AG09309 (cell line): ENCODE measurements at places on chromosomes 13 and 19.

DNA sequence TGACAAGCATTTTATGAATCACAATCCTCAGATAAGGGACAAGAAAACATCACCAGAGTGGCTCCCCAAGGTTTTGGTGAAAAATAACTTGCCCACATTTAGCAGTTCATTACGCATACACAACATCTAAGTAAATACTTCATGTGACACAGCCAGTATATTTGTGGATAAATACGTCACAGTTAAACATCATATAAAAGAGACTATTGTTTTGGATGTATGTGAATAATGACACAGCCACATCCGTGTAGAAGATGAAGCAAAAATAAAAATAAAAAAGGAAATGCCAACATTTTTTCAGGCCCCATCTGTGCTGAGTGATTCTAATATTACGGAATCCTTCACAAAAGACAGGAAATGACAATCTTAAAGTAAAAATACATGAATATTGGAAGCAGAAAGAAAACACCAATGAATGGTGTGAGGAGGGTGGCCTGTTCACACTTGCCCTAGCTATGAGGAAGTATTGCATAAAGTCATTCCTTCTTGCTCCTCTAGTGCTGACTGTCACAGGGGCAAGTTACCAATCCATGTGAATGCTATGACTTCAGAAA lies 457.1 kb downstream of the KLF12 start:
- no peak for DNase-seq

DNA sequence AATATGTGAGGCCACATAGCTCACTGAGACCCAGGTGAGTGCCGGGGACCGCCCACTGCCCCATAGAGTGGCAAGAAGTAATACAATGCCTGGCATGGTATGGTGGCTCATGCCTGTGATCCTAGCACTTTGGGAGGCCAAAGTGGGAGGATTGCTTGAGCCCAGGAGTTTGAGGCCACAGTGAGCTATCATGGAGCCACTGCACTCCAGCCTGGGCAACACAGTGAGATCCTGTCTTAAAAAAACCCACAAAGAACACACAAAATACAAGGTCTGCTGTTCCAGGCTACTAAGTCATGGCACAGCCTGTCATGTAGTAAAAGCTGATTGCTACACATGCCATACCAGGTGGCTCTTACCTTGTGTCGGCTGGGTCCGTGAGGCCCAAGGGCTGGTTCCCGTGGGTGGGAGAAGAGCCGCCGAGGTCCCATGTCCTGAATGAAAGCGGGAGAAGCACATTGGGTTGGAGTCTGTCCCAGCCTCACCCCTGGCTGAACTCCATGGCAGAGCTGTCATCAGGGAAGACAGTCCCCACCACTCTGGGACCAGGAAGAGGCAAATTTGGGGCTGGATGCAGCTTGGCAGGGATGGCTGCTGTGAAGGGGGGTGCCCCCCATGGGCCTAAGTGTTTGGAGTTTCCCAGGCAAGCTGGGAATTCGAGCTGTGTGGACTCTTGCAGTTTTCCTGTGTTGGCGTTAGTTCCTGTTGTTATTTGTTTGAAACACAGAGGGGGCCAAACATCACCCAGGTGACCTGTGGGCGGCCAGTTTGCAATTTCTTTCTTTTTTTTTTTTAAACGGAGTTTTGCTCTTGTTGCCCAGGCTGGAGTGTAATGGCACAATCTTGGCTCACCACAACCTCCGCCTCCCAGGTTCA lies 3.2 kb upstream of the FDX2 start:
- no peak for DNase-seq

DNA sequence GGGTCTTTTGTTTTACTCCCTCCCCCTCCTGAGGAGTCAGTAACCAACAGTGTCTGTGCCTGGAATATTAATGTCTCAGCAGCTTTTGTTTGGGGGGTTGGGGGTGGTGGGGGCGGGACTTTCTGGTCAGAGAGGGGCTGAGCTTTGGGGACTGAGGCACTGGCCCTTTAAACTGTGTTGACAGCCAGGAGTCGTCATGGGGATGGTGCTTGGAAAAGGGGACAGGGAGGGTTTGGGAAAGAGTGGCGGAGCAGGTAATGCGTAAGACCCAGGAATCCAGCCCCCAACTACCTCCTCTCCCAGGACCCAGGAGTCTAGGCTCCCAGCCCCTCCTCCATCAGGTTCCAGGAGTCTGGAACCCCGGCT lies 5.2 kb downstream of the CADM4 start:
- no peak for DNase-seq

GRCh38 chr13:77298426-77298825 lies 28.5 kb downstream of the MYCBP2 start:
- no peak for DNase-seq

DNA sequence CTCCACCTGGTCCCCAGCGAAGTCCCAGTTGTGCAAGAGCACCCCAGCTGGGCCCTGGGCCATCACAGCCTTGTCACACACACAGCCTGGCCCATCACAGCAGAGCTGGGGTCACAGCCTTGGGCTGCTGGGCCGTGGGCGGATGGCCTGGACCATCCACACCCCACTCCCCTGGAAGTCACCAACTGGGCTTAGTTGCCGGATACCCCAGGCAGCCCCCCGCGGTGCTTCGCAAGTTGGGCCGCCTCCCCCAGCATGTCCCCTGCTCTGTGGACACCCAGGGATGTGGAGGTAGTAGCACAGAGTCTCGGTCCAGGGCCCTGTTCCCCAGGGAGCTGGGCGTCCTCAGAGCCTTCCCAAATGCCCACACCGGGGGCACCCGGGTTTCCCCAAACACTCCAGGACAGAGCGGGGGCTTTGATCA lies 4.5 kb upstream of the ZNF554 start:
- no peak for DNase-seq

DNA sequence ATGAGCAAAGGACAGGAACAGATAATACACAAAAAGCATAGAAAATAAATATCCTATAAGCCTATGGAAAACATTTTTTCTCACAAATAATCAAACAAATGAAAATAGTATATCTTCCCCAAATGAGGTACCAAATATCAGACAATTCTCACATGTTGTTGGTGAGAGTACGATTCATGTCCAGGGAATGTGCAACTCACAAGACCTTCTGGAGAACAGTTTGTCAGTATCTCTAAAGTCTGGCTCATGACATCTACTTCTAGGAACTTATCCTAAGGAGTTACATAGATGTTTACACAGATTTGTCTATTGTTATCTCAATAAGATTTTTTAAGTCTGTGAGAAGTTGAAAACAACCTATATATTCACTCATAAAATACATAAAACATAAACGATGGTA lies 80.3 kb upstream of the ARHGEF7 start:
- DNase-seq, result no peak

GRCh38 chr13:55761986-55762385 lies 1378.7 kb upstream of the PRR20A start:
- no peak for DNase-seq

- no peak for DNase-seq
These were observed 60.6 kb upstream of the C13orf46 start for GRCh38 chr13:114034481-114034891.

GRCh38 chr13:56755181-56755935 lies 385.4 kb upstream of the PRR20A start:
- no peak for DNase-seq

DNA sequence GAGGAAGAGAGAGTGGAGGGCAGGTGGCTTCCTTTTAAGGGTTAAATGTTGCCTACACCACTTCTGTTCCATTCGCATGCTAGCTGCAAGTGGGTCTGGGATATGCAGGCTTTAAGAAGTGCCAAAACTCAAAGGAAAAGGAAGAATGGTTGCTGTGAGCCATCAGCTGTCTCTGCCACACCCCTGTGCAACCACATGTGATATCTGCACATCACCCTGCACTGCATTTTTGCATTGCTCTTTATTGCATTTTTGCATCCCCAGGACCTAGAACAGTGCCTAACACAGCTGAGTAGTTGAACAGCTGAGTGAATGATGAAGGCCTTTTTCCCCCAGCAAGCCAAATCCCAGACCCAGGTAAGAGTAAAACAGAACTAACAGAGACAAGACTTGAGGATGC lies 136.1 kb downstream of the ZIC5 start:
- DNase-seq, result no peak

DNA sequence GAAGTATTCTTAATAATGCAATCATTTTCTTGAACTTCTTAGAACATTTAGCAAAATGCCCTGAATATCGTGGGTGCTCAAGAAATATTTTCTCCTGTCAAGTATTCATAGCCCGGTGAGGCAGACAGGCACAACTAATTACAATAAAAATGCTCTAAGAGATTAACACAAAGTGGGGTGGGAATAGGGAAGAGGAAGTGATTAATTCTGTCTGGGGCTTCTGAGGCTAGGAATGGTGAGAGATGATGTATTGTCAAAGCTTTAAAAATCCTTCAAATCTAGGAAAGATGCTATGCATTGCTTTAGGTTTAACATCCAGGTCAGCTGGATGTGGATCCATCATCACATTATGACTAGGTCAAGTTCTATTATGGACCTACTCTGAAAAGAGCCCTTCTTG lies 66.9 kb upstream of the POSTN start:
- DNase-seq, result no peak

- no peak for DNase-seq
These were observed 16.6 kb upstream of the RAB8A start for GRCh38 chr19:16095071-16095571.

DNA sequence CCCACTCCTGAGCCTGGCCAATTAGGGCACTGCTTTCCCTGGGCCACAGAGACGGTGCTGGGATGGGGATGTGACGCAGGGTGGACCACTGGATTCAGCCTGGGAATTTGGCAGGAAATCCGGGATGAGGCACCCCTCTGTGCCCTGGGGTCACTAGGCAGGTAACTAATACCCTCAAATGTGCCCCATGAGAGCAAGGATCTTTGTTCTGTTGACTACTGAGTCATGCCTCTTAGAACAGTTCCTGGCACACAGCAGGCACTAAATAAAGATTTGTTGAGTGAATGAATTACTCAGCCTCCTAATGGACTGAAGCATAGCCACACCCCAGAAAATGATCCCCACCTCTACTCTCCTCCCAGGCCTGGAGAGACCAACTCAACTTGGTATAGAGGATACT lies 15.9 kb downstream of the OPA3 start:
- no peak for DNase-seq

DNA sequence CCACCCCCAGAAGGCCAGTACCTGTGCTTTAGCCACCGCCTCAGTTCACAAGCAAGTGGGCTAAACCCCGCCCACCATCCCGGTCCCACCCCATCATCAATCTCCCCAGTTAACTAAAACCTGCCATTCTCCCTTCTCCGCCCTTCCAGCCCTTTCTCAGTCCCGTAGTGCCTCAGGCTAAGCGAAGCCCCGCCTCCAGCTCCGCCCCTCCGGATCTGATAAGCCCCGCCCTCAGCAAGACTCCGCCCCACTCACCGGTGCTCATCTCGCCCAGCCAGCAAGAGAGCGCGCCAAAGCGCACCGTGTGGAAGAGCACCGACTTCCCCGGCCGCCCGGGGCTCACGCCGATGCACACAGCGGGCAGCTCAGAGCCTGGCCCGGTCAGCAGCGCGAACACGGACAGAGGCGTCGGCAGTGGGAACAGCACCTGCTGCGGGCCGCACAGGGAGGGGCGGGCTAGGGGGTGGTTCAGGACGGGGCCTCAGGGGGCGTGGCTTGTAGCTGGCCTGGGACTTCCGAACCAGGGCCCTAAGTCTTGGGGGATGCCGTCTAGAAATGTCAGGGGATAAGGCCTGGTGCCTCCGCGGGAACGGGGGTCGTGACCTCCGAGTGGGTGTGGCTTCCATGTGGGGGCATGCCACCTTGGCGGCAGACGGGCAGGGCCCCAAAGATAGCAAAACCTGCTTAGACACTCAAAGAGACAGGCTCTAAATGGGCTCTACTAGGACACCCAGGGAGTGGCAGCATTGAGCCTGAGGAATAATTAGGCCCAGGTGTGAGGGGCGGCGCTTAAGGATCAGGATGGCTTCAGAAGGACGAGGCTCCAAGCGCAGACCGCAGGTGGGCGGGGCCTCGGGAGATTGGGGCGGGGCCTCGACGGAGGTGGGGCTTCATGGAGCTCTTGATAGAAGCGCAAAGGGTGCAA lies 21.4 kb downstream of the MAP4K1 start:
- DNase-seq, result no peak

DNA sequence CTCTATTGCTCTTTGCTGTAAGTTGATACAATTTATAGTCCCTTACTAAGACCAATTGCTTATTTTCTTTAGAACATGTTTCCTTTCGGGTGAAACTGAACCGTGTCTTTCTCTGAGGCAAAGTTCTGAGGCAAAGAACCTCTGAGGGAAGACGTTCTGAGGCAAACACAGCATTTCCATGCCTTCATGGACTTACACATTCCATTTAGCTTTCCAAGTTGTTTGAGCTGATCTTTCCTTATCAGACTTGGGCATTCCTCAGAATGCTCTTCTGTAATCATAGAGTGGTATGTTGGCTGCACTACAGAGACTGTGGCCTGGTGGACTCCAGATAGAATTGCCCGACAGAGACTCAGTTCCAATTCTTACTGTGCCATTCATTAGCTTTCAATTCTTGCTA lies 579.1 kb downstream of the KCTD12 start:
- no peak for DNase-seq

- no peak for DNase-seq
These were observed 27.0 kb upstream of the ZNF492 start for GRCh38 chr19:22606954-22607652.

GRCh38 chr19:30419568-30420180 lies 47.5 kb downstream of the ZNF536 start:
- no peak for DNase-seq

DNA sequence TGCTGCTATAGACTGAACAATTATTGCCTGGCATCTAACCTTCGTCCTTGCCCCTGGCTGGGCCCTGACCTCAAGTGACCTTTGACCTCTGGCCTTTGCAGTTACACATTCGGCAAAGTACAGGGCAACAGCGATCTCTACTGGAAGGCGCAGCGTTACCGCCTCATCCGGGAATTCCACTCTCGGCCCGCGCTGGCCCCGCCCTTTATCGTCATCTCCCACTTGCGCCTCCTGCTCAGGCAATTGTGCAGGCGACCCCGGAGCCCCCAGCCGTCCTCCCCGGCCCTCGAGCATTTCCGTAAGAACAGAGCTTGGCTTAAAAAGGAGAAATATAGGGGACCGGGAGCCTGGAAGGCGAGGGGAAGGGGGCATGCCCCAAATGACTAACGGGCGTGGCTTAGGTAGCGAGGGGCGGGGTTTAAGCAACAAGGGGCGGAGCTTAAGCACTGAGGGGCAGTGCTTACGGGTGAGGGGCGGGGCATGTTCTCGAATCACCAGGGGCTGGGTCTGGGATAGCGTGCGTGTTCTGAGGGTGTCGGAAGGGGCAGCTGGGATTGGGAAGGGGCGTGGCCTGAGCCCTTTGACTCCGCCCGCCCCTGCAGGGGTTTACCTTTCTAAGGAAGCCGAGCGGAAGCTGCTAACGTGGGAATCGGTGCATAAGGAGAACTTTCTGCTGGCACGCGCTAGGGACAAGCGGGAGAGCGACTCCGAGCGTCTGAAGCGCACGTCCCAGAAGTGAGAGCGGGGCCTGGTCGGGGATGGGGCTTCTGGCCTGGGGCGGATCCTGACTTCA lies 52.7 kb downstream of the TRPM4 start:
- no peak for DNase-seq

- DNase-seq, result no peak
These were observed 2.7 kb downstream of the PLEKHF1 start for GRCh38 chr19:29667901-29668341.

GRCh38 chr13:76992548-76993001 lies 694 bp downstream of the CLN5 start:
- DNase-seq, result no peak
